ENCODE measurements at places on chromosomes 7 and 10.

DNA sequence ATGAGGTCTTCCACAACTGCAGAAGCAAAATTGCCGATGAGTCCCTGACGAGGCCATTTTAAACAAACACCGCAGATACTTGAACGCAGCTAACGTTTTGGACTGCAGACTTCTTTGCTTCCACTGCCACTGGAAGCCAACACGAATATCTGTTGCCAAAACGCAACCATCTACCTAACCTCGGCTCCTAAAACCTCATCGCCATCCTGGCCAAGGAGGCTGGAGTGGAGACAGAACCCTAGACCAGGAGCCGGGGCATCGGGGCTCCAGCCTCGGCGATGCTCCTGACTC, 493 bp downstream of the WDR91 start:
- DNase-seq, result no peak

- no peak for DNase-seq
Observed at GRCh38 chr7:127629268-127629854, 11.4 kb upstream of the PAX4 start.

DNA sequence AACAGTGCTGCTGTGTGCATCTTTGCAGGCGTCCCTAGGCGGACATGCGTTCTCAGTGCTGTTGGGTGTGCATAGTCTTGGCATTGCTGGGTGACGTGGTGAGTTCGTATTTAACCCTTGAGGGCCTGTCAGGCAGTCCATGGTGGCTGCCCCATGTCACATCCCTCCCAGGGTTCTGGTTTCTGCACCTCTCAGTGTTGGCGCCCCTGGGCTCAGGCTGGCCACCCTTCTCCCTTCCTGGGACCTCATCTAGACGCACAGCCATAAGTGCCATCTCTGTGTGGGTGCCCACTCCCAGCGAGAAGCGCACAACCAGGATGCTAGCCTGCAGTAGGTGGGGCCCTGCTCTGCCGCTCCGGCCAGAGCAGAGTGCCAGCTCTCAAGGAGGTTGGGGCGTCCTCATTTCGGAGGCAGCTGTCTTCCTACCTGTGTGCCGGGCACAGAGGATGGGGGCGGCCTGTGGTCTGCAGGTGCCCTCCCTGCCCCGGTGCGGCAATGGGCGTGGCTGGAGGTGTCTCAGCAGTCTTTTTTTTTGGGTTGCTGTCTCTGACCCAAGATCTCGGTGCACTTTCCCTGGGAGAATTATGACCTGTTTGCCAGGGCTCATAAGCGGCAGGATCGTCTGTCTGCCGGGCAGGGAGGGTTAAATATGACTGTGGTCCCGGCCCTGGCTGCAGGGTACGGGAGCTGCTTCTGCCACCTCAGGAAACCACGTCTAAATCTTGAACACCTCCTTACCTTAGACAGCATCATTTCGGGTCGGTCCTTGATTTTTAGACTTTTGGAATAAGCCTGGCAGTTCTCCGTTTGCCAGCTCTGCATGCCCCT, 6.5 kb downstream of the INPP5A start:
- DNase-seq, result no peak

DNA sequence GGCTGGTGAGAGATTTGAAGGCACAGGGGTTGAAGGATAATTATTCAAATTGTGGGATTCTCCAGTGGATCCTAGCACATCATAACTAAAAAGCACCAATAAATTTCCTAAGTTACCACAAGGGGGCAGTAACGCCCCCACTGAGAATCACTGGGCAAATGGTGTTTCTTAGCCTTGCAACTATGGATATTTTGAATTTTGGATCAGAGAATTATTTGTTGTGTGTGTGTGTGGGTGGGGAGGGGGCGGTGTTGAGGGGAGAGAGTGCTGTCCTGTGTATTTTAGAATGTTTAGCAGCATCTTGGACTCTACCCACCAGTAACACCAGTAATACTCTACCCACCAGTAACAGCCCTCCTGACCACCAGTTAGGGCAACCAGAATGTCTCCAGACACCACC, 63.3 kb upstream of the PRKG1 start:
- no peak for DNase-seq

- DNase-seq, result peak; percentile 38
Observed at GRCh38 chr7:191105-191980, 1.0 kb upstream of the FAM20C start.

DNA sequence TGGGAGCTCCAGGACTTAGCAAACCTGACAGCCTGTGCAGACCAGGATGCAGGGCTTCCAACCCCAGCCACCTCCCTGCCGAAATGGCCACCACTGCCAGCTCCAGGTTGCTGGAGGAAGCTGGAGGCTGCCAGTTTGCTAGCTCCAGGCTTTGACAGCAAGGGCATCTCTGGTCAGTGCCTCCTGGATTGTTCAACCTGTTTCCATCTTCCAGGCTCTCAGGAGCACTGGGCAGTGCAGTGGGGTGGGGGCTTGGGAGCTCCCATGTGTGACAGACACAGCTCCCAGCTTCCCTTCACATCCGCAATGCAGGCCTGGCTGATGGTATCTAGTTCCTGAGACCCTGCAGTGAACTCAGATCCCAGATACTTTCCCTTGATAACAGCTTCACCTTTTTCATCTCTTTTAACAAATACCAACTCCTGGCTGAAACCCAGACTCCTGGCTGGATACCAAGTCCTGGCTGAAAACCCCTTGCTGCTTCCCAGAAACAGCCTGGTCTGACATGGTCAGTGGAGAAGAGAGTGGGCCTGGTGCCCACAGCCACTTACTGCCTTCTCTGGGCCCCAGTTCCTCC, 20.8 kb upstream of the RET start:
- DNase-seq, result no peak

DNA sequence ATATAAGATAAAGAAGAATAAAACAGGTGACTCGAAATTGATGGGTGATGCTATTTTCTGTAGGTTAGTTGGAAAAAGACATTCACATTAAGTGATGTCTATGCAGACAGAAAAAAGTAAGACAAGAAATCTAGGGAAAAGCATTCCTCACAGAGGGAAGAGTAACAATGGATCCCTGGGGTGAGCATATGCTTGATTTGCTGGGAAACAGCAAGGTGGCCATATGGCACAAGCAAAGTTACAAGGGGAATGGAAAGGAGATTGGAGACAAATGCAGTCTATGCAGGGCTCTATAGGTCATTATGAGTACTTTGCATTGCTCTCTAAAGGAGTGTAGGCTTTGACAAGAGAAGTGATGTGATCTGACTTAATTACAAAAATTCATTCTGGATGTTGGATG, 90.9 kb upstream of the ZNF804B start:
- no peak for DNase-seq

GRCh38 chr7:106205621-106206222, 79.1 kb downstream of the NAMPT start:
- no peak for DNase-seq

DNA sequence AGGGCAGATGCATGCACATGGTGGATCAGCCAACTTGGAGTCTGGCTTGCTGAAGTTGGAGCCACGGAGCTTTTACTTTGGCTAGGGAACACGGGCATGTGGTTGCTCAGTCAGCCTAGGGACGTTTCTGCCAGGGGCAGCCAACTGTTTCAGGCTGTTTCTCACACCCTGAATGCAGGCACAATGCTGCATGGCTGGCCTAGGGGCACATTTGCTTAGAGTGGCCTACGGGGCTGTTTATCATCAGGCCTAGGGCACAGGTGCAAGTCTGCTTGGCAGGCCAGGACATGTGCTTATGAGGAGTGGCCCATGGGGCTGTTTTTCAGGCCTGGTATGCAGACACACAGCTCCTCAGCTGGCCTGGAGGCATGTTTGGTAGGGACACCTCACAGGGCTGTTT, 107.4 kb downstream of the GSAP start:
- no peak for DNase-seq

GRCh38 chr10:114526126-114526503, 121.8 kb upstream of the AFAP1L2 start:
- no peak for DNase-seq

GRCh38 chr7:1253681-1254181, 21.1 kb downstream of the UNCX start:
- no peak for DNase-seq

- peak; percentile 30 for DNase-seq
Observed at GRCh38 chr10:79347894-79348639, 798 bp downstream of the PPIF start.

GRCh38 chr7:46672861-46673260, 751.8 kb upstream of the IGFBP3 start:
- DNase-seq, result no peak

- DNase-seq, result no peak
Observed at GRCh38 chr7:121406944-121407343, 10.8 kb upstream of the FAM3C start.

GRCh38 chr10:2985729-2986232, 81.6 kb upstream of the PFKP start:
- DNase-seq, result no peak

DNA sequence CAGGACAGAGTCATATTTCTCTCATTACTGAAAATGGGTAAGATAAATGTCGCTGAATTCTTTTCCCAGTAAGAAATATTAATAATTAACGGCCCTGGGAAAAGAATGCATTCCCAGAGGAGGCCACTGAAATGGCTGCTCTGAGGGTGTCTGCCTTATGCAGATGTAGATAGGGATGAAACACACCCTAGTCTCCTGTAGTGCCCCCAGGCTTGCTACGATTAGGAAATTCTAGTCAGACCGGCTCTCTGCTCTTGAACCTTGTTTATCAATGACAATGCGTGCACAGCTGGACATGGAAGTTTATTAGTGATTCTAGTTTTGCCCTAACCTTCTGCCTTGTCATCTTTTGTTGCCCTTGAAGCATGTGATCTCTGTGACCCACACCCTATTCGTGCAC, 291.1 kb downstream of the ZNF248 start:
- no peak for DNase-seq

GRCh38 chr10:32055478-32056135, 618 bp downstream of the KIF5B start:
- peak; percentile 24 for DNase-seq

DNA sequence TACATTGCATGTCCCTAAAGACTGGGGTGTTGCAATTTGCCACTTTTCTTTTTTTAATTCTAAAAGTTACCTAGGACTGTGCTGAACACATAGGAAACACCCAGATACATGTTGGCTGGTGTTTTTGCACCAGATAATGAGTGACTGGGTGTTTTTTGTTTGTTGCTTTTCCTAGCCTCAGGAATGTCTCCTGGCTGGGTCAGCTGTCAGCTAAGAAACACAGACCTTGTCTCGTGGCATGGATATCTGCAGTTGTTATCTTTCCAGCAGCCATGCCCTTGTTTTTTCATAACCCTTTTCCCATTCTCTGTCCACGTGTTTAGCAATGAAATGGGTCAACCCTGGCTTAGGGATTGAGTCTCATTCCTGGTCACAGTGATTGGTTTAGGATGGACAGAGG, 433.9 kb upstream of the ZMIZ1 start:
- DNase-seq, result no peak

DNA sequence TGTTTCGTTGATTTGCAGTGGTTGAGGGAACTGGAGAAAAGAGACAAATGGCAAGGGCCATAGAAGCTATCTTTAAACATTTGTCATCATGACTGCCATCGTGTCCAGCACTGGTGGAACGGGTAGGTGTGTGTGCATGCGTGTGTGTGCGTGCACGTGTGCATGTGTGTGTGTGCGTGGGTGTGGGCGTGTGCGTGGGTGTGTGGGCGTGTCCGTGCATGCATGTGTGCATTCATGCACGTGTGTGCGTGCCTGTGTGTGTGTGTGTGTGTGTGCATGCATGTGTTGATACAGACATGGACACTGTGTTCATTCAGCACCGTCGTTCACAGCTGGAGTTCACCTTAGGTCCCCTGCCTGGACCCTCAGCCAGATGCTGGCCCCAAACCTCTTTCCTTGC, 38.1 kb upstream of the AP5Z1 start:
- no peak for DNase-seq

- DNase-seq, result no peak
Observed at GRCh38 chr7:155408651-155409586, 49.0 kb upstream of the EN2 start.

DNA sequence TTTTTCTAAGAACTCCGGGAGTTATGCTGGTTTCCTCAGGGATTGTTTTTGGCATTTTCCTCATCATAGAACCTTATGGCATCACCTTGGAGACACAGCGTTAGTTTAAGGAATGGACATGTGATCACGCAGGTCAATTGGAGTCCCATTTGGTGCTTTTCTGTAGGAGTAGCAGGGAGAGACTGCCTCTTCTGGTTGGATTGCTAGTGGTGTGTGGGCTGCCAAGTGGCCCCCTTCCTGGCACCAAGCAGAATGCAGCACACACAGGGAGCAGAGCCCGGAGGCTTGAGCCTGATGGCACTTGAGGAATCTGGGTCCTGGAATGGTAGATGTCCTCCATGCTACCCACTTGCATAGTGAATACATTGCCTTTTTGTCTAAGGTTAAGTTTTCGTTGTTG, 57.9 kb downstream of the SDK1 start:
- DNase-seq, result no peak

- DNase-seq, result peak; percentile 65
Observed at GRCh38 chr10:59674215-59674836, 35.3 kb downstream of the SLC16A9 start.

- no peak for DNase-seq
Observed at GRCh38 chr10:34998940-34999339, 91.2 kb downstream of the CUL2 start.

GRCh38 chr10:104208730-104209129, 23.4 kb downstream of the CFAP43 start:
- no peak for DNase-seq

DNA sequence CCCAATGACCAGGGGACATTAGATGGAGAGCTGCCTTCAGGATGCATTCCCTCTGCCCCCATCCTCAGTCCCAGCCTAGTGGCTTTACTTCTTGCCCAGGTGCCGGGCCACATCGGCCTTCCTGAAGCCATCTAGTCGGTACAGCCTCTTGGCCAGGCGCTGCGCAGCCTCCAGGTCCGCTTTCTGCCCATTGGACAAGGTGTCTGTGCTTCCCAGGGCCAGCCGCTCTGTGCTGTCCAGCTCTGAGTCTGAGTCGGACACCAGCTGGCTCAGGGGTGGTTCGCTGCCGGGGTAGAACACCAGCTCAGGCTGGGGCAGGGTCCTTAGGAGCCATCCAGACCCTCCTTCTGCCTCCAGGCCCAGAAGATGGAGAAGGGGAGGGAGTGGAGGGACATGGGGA, 6.3 kb downstream of the PSD start:
- DNase-seq, result no peak

DNA sequence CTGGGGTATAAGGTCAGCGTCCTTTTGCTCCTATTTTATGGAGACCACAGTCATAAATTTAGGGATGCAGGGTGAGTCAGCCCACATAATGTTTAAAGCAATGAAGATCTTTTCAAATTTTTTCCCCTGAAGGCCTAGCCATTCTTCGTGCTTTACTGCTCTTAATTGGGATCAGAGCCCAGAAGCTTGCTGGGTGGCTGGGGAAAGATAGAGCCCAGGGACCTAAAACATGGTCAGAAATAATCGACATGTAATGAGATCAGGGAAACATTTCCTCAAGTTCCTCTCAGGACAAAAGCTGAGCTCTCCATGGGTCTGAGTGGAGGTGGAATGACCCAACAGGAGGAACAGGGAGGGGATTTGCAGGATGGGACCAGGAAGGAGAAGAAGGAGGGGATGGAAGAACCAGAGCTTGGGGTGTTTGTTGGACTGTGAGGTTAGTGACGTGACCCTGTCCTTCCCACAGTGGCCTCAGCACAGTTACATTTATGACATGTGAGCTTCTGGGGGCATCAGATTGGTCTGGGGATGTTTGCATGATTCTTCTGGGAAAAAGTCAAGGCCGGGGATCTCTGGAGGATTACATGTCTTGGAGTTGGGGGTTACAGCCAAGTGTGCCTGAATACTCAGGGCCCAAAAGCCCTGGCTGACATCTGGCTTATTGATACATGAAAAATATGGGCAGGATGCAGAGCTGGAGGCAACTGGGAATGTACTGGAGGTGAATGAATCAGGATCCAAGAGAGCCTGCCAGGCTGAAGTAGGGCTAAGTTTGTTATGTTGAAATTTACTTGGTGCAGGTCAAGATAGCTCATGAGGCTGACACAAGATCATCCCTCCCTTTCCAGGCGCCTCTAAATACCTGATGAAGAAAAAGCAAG, 477.9 kb downstream of the RPS24 start:
- DNase-seq, result no peak
